ENCODE measurements at places on chromosomes 13 and 19.
A peak's percentile ranks its signal among the peaks of the same experiment; 100 is the strongest.

GRCh38 chr13:45226024-45226423 lies 25.2 kb upstream of the KCTD4 start:
- no peak for DNase-seq

DNA sequence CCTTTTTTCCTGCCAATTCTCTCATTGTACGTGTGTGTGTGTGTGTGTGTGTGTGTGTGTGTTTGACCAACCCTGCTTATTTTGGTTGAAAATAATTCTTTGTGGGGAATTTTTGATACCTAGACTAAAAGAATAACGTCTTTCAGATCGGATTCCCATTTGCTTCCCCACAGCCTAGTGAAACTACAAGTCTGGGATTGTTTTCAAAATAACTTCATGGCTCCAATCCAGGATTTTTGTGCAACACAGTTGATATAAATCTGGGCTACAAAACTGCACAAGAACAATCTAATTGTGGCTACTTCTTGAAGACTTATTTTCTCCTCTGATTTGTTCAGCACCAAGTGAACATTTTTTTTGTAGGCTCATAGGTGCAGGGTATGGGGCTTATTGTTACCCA lies 332.8 kb upstream of the MIR17HG start:
- DNase-seq = no peak

GRCh38 chr19:52809801-52810200 lies 11.6 kb downstream of the ZNF28 start:
- no peak for DNase-seq

DNA sequence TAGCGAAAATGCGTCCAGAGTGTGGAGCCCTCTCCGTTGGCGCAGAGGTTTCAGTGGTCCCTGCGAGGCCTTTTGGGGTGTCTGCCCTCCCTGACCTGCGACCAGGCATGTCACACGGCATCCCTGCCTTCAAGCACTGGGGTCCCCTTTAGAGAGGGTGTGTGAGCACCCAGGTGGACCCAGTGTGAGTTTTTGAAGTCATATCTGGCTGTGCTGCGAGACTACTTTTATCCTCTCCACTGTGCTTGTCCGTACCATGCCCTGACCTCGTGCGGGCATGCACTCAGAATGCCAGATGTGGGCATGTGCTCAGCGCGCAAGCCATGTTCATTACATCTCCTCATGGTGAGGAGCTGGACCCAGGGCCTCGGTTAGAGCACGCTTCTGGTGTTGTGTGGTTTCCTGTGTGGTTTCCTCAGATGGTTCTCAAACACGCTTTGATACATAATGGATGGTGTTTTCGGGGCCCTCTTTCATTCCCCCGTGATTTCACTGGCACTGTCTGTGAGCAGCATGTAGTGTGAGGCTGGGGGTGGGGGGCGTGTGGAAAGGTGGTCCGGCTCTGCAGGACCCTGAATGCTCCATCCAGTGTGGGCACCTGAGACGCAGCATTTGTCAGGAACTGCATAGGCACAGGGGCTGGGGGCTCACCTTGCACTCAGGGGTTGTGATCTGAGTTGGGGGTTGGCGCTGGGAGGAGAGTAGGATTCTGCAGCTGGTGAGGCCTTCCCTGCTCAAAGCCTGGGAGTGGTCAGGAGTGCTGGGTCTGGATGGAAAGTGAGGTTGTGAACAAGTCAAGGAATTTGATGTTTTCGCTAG lies 2.3 kb downstream of the TFDP1 start:
- DNase-seq = no peak

GRCh38 chr19:28685802-28686201 lies 527.1 kb downstream of the UQCRFS1 start:
- no peak for DNase-seq

DNA sequence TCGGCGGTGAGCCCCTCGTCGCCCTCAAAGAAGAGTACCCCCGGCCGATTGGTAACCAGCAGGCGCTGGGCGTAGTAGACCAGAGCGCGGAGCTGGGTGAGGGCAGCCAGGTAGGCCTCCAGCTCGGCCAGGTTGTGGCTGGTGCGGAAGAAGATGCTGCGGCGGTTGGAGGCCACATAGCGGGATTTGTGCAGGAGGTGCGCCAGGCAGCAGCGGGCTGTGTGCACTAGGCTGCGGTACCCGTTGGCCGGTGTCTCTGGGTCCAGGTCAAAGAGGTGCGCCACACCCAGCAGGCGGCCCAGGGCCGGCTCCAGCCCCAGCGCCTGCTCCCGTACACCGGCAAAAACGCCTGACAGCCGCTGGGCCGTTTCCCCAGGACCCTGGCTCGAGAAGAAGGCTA lies 16.8 kb downstream of the LIPE start:
- DNase-seq = no peak

- no peak for DNase-seq
Measured at GRCh38 chr19:51901860-51902259, 3.0 kb downstream of the ZNF649 start.

GRCh38 chr19:4482721-4483364 lies 10.7 kb downstream of the HDGFL2 start:
- no peak for DNase-seq

DNA sequence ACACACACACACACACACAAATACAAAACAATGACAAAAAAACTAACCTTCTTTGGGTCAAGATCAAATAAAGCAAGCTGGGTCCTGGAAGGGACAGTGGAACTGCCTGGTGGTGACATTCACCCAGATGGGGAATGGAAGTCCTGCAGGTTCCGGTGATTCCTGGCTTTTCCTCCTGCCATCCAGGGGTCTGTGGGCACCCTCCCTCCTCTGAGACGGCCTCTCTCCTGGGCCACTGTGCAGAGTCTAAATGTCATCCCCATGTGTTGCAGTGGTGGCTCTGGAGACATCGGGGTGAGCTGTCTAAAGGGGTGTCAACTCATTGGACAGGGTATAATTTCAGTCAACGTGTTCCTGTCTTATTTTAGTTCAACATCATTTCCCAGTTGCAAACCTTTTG lies 248.2 kb downstream of the ZNF536 start:
- no peak for DNase-seq

- DNase-seq = no peak
Measured at GRCh38 chr13:93925990-93926389, 553.5 kb downstream of the DCT start.

- DNase-seq = no peak
Measured at GRCh38 chr19:45772912-45773311, 3.9 kb upstream of the SIX5 start.

- DNase-seq = no peak
Measured at GRCh38 chr13:61202042-61202441, 213.6 kb downstream of the PCDH20 start.

GRCh38 chr19:54307389-54308020 lies 5.5 kb downstream of the LILRA5 start:
- no peak for DNase-seq

- no peak for DNase-seq
Measured at GRCh38 chr13:42781352-42781751, at the start of gene FAM216B. FAM216B (plus strand) TSS chr13:42781584; CDS start chr13:42784068, 2,484 bp downstream.

- DNase-seq = no peak
Measured at GRCh38 chr13:71515744-71516038, 351.3 kb downstream of the DACH1 start.

GRCh38 chr13:103291798-103292572 lies 225.8 kb upstream of the SLC10A2 start:
- no peak for DNase-seq

DNA sequence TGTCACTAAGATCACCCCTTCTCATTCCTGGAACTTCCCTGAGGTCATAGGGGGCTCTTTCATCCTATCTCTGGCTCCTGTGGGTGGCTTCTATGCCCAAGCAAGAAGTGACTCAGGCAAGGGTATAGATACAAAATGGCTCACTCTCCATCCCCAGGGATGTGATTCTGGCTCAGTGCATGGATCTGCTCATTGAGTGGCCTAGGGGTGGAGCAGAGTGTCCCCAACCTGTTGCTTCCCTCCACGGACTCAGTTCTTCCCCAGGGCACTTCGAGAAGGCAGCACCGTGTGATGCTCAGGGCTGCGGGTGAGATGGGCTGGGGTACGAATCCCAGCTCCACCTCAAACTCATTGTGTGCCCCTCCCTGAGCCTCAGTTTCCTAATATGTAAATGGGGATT lies 136.4 kb downstream of the PTPRS start:
- DNase-seq = no peak

- peak; percentile 3 for DNase-seq
Measured at GRCh38 chr19:20247016-20247683, 80.1 kb downstream of the ZNF486 start.

DNA sequence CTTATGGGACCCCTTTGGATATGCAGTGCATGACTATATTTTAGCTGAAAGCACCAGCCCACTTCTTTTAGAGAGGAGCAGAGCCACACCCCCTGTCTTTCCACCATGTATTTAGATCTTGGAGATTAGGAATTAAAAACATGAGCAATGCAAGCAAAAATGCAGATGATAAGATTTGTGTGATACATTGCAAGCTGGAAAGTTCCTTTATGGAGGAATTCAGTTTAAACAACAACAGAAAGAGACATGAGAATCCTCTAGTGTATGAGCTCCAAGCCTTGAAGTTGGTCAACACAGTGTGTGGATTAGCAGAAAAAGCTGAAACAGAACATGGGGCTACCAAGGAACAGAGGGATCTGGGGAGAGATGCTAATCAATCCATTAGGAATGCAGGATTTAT lies 529.8 kb upstream of the NBEA start:
- no peak for DNase-seq

DNA sequence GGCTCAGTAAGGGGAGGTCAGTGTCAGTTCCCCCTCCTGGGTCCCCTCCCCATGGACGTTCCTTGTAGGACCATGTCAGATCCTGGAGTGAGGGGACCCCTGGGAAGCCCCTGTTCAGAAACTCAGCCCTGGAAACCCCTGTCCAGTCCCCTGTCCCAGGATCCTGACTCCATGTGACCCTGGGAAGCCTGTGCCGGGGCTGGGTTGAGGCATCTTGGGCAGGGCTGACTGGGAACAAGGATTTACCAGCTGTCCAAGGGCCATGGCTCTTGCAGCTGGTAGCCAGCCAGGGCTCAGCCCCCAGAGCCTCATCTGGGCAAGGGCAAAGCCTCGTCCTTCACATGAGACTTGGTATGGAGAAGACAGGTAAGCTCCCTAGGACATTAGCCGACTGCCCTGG lies 25.1 kb downstream of the CEACAM4 start:
- DNase-seq = no peak

DNA sequence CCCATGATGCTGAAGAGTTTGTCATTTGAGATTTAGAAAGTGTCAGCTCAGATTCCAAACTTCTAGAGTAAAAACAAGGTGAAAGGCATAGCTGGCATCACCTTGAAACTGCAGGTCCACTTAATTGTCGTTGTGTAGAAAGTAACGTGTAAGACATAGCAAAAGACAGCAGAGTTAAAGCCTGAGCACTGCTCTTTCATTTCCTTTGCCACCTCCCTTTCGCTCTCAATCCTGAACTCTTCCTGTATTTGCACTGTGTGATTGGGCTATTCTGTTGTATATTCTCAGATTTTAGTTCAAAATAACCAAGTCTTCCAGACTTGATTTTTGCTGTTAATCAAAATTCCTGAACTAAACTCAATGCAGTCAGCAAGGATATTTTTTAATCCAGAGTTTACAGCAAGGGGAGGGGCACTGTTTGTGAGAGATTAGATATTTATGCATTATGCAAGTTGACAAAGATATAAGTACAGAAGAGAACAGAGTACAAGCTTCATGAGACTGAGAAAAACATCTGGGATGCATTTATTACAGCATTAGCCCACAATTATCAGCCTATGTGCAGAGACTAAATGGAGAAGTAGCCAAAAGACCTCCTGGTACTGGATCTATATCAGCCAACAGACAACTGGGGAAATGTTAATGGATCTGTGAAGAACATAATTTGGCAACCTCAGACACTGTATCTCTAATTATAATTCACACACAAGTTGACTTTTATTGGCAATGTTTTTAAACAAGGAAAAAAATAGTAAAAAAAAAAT lies 328.6 kb downstream of the SUCLA2 start:
- no peak for DNase-seq

DNA sequence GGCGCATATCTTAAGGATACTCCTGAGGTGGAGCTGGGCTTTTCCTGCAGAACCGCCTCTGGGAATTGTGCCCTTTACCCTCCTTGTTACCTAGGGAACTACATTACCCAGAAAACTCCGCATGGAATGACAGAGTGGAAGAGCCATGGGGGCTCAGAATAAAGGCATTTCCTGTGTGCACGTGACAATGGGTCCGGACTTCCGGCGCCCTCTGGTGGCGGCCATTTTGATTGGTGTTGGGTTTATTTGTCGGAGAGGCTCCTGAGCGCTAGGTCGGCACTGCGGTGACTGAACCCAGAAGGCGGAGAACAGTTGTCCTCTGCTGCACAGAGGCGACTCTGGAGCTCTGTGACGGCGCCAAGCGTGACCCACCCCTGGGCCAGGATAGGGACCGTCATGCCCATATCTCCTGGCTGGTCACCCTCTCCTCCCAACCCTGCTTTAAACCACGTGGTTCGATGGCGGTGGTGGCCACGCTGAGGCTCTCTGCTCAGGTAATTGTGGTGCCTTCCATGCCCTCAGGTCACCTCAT lies at the start of gene ZNF587B:
ZNF587B (plus strand) TSS at position 229 of the 532 bp plus-strand sequence; CDS start at position 459, 230 bp downstream.
- DNase-seq = no peak

- DNase-seq = no peak
Measured at GRCh38 chr13:106032441-106032840, 503.0 kb downstream of the EFNB2 start.

GRCh38 chr19:19628501-19629134 lies 598 bp upstream of the LPAR2 start:
- no peak for DNase-seq

- DNase-seq = no peak
Measured at GRCh38 chr19:3426433-3426832, 53.9 kb downstream of the SMIM24 start.

DNA sequence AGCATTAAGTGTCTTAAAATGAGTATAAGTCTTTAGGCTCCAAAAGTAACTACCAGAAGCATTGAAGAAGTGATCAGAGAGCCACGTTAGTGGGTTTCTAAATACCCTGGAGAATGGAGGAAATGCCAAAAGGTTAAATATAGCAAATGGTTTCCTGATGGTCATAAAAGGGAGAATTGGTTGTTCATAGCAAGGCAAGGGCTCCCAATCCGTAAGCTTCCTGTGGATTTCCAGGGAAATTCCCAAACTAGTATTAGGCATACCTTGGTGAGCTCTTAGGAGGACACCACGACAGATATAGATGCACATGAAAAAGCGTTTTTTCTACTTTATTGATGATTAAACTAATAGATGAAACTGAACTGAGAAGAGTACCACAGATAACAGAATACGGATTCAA lies 410.9 kb downstream of the FOXO1 start:
- DNase-seq = no peak

DNA sequence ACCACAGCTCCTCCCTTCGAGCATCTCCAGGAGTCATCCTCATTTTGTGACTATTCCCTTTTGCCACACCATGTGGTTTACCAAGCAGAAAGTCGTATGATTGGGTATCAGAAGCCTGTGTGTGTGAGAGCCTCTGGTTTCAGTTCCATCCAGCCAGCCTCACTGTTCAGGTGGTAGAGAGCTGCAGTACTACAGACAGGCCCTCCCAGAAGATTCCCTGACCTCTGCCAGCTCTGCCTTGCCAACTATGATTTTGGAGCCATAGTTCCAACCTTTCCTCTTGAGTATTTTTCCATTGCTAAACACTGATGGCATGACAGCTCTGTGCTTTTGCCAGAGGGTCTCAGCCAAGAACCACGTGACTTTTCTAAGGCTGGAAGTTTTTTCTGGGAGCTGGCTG lies 82.5 kb downstream of the DHRS12 start:
- DNase-seq = no peak

GRCh38 chr19:18173054-18173571 lies 500 bp upstream of the IFI30 start:
- DNase-seq = no peak

GRCh38 chr13:39363382-39363772 lies 239.6 kb downstream of the LHFPL6 start:
- DNase-seq = no peak
